ENCODE measurements at places on chromosomes 16 and 17.

DNA sequence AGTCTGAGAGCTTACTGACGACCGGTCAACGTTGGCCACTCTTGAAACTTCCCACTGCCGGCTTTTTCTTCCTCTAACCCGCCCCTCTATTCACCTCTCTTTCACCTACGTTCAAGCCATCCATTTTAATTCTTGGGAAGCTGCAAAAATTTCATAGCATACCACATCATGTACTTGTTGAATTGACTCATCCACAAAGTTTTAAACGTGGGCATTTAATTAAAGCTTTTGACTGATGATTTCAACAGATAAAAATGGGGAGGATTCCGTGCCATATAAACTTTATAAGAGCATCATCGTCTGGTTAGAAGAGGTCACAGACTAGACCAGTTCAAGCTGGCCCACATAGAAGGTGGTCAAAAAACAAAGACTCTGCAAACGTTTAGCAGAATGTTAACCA is 22.5 kb downstream of the VPS53 start:
- peak; percentile 88 for DNase-seq

- no peak for DNase-seq
Observed at GRCh38 chr16:25693631-25694030, 1.9 kb downstream of the HS3ST4 start.

DNA sequence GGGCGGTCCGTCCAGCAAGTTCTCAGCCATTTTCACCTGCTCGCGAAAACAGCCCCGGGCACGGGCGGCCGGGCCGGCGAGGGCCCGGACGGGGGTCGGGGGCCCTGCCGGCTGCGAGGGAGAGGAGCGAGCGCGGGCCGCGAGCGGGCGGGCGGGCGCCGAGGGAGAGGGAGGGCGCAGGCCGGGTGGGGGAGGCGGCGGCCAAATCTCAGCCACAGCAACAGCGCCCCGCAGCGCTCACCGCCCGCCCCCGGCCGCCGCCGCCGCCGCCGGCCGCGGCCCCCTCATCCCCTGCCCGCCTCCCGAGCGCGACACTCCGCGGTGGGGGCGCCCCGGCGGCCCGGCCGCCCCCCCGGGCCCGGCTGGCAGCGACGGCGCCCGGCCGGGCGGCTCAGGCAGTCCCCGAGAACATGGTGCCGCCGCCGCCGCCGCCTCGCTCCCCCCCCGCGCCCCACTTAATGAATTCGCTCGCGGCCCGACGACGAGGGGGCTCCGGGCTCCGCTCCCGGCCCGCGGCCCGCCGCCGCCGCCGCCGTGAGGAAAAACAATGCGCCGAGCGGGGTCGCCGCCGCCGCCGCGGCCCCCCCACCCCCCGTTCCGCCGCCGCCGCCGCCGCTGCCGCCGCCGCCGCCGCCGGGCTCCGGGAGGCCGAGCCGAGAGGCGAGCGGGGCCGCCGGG is 487 bp downstream of the CREBBP start:
- DNase-seq = peak; percentile 56

- DNase-seq = peak; percentile 99
Observed at GRCh38 chr16:74666425-74667254, at the start of gene RFWD3. Gene RFWD3 (minus strand): TSS chr16:74666877. CDS start chr16:74661449, 5,428 bp downstream.

- peak; percentile 95 for DNase-seq
Observed at GRCh38 chr17:66383333-66383732, 80.9 kb downstream of the PRKCA start.

- DNase-seq = no peak
Observed at GRCh38 chr16:50253514-50253910, 12.8 kb upstream of the ADCY7 start.

DNA sequence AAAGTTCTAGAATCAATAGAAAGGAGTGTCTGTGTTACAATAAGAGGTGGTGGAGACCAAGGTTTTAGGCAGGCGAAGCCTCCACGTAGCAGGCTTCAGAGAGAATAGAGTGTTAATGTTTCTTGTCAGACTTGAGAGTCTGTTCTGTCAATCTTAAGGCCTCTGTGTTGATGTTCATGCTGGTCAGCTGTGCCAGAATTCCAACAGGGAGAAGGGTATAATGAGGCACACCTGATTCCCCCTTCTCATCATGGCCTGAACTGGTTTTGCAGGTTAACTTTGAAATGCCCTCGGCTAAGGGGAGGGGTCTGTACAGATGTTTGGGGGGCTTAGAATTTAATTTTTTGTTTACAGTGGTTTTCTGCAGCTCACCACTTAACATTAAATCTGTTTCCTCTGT is 46.0 kb downstream of the RNF112 start:
- DNase-seq = no peak

GRCh38 chr16:2535625-2536013 is 2.2 kb upstream of the PDPK1 start:
- peak; percentile 73 for DNase-seq

- no peak for DNase-seq
Observed at GRCh38 chr16:74439685-74440084, 18.4 kb upstream of the CLEC18B start.

- peak; percentile 81 for DNase-seq
Observed at GRCh38 chr16:2035431-2036199, 8.9 kb downstream of the NHERF2 start.

DNA sequence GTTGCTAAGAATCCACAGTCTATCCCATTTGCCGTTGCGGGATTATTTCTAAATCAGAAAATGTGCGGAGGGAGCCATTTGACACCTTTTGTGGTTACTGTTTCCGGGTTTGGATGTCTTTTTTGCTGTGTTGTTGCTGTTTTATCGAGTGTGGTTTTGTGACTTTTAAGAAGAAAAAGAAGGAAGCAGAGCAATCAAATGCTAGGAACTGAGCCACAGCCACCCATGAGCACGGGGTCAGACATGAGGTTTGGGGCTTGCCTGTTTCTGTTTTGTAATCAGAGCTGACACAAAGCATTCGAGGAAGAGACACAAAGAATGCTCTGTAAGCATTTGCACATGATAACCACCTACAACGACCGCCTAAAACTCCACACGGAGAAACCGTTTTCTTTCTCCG is 53.1 kb upstream of the CHMP6 start:
- no peak for DNase-seq

DNA sequence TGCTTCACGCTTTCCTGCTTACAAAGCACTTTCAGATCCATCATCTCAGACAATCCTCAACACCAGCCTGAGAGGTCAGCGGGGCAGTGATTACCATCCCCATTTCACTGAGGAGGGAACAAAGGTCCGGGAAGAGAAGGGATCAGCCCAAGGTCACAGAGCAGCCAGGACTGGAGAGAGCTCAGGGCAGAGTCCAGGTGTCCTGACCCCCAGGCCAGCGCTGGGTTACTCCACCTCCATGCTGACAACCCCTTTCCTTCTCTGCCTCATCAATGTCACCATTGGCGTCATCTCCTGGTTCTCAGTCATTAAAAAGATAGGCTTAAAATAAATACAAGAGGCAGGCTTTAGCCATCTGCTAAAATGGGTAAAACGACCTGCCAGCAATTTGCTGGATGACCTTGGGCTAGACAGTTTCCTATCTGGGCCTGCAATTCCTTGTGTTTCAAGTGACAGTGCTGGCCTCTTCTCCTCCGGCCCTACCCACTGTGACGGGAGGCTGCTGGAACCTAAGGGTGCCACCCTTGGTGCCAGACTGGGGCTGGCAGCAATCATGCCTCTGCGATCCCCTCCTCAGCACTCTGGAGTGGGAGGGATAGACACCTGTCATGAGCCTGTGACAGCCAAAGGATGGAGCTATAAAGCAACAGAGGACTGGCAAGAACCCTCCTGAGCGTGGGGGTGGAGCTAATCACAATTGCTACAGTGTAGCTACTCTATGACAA is 79.5 kb upstream of the CCL1 start:
- DNase-seq = no peak

- no peak for DNase-seq
Observed at GRCh38 chr17:60327134-60327900, 64.6 kb downstream of the USP32 start.

GRCh38 chr17:72863526-72864211 is 228.8 kb downstream of the SLC39A11 start:
- no peak for DNase-seq

DNA sequence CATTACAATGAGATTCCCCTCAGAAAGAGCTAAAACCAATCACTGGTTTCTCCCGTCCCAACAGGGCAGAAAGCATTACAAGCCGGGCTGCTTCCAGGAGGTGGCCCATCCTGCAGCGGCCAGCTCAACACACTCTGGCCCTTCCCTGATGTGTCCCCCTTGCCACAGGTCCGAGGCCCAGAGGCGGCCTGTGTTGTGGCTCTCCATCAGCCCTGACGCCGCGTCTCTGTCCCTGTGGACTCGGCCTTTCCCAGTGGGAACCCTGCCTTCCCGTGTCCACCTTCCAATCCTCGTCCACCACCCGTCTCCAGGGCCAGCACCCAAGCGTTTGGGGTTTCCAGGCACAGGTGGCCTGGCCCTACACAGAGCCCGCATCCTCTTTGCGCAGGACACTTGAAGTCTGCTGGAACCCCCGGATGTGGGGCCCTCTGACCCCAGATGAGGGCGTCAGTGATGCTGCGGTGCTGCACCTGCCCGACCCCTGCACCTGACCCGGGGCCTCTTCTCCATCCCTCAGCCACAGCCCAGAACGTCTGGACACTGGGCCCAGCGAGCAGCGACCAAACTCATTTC is 21.1 kb downstream of the RAB40B start:
- no peak for DNase-seq

GRCh38 chr17:49583889-49584288 is 8.2 kb downstream of the NXPH3 start:
- DNase-seq = no peak

DNA sequence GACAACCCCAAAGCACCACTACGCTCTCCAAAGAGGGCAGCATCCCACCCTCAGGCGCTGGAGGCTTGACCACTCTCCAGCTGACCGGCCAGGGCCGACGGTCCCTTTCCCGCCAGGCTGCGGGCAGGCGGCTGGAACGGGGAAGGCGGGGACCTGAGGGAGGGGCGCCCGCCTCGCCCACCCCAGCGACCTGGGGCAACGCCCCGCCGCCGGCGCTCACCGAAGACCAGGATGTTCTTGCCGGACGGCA is 431 bp downstream of the DYNC1LI2 start:
- DNase-seq = no peak

- no peak for DNase-seq
Observed at GRCh38 chr16:89312194-89312593, 94.7 kb downstream of the ZNF778 start.

DNA sequence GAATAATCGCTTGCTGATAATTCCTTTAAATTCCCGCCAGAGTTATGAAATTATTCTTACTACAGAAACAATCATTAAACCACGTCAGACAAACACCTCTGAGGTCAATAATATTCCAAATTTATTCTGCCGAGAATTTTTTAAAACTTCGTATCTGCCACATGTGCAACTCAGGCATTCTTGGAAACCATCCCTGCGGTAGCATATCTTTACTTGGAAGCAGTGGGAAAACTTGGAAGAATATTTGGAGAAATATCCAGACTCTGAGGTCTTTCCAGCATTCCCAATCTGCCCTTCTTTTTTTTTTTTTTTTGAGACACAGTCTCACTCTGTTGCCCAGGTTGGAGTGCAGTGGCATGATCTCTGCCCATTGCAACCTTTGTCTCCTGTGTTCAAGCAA is 2.0 kb upstream of the CCL11 start:
- peak; percentile 62 for DNase-seq

GRCh38 chr17:75539967-75540729 is 14.7 kb downstream of the LLGL2 start:
- DNase-seq = no peak

DNA sequence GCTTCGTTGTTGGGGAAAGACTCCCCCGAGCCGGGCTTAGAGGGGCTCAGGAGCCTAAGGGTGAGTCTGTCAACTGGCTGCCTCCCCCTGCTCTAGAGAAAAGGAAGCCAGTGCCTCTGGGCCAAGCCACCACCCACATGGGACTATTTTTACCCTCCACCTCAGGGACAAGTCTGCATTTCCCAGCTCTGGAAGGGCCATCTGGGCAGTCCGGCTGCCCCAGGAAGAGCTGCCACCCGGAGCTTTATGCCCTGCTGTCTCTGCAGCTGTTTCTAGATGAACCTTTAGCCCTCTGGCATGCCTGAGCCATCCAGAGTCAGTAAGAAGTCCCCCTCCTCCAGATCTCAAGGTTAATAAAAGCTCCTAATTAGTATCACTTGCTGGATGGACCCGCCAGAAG is 5.3 kb upstream of the RPRML start:
- DNase-seq = no peak

DNA sequence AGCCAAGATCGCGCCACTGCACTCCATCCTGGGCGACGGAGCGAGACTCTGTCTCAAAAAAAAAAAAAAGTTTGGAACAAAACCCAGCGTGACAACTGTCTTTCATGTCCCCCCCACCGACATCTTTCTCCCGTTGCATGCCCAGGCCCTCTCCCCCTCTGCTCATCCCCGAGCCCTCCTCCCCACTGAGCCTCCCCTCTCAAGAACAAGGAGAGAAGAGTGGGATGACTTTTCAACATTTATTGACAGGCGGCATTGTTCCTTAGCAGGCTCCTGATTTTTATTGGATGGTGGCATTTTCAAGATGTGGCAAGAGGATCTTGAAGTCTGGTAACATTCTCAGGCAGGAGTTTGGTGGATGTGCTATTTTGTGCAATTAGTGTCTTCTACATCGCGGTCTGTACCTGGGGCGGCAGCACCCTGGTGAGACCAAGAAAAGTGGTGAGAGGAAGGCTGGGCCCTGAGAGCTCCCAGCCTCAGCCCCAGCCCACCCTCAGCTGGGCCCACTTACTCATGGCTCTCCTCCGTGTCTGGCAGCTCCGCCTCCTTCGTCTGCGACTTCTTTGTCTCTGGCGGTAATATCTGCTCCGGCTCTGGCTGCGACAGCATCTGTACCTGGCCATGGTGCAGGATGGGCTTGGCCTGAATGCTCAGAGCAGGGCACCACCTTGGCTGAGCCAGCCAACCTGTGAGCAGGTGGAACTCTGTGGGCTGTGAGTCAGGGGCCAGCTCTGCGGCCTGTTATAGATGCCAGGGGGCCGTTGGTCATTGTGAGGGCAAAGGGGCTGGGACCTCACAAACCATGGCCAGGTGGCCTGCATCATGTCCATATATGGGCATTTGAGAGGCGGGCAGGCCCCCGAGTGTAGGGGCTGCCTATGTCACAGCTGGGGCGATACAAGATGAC is at the start of gene PRM1:
PRM1 (minus strand) TSS at position 715 of the 907 bp plus-strand sequence; CDS start at position 623, 92 bp downstream.
- DNase-seq = no peak

GRCh38 chr16:71780521-71781089 is 28.0 kb downstream of the AP1G1 start:
- DNase-seq = no peak

DNA sequence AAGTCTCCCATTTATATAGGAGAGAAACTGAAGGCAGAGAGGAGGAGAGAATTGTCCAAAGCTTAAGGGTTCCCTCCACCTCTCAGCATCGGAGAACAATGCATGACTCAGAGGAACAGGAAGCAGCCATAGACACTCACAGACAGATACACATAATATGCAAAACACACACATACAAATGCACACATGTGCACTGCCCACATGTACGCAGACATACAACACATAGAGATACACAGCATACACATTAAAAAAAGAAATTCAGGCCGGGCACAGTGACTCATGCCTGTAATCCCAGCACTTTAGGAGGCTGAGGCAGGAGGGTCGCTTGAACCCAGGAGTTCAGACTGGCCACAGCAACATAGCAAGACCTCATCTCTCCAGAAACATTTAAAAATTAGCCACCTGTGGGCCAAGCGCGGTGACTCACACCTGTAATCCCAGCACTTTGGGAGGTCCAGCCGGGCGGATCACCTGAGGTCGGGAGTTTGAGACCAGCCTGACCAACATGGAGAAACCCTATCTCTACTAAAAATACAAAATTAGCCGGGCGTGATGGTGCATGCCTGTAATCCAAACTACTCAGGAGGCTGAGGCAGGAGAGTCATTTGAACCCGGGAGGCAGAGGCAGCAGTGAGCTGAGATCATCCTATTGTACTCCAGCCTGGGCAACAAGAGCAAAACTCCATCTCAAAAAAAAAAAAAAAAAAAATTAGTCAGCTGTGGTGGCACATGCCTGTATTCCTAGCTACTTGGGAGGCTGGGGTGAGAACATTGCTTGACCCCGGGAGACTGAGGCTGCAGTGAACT is 11.3 kb downstream of the ERAL1 start:
- peak; percentile 20 for DNase-seq

Data from fibroblast of upper back skin (primary cell).